Hepatocyte (in vitro differentiated cells): ENCODE measurements at places on chromosomes 7 and 10. TPM values are rescaled to one million over a fixed set of nuclear protein-coding genes. Genes with fewer than 3 reads are reported as not detected.
A peak's percentile ranks its signal among the peaks of the same experiment; 100 is the strongest.

DNA sequence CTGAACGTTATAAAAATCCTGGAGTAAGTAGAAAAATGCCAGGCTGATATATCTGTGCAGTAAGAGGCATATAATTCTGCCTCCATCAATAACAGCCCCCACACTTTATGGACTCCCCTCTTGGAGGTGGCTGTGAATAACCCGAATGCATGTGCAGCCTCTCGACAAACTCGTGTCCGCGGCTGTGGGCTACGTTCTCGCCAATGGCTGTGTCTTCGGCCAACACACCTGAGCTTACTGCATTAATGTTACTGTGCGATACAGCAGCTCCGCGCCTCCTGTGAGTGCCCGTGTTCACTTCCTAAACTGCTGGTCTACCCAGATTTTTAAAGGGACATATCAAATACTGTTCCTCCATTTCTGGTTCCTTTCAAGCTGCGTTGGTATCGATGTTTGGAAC, 209.4 kb downstream of the ADARB2 start:
- H3K4me1 ChIP-seq: no peaks in the 10 kb centered on the region
- no peak overlapping the region for H3K4me3 ChIP-seq
- no peak overlapping the region for H3K27ac ChIP-seq
- no peaks in the 10 kb centered on the region for H3K36me3 ChIP-seq
- DNase-seq: no peak
- H3K27me3 ChIP-seq: no peaks in the 10 kb centered on the region

DNA sequence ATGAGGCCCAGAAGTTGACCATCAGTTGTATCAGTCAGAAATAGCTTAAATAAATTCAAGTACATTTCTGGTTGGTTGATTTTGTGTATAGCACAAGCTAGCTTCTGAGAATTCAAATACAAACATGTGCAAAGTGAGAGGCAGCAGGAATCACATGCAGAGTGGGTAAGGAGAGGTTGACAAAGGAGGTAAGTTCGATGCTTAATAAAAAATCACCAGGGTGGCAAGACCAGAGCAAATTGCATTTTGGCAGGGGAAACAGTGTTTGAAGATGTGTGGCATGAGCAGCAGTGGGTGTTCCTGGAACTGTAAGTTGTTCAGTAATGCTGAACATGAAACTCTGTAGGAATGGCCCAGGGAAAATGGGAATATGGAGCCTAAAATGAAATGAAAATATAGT, 52.6 kb downstream of the GNAI1 start:
- no peak overlapping the region for H3K4me3 ChIP-seq
- DNase-seq: no peak
- H3K36me3 ChIP-seq: no peaks in the 10 kb centered on the region
- peaks cover 6% of the 10 kb centered on the region for H3K4me1 ChIP-seq
- no peak overlapping the region for H3K27ac ChIP-seq

GRCh38 chr10:17290226-17290625, 62.2 kb downstream of the VIM start:
- no peak for DNase-seq
- no peak overlapping the region for H3K27ac ChIP-seq
- no peaks in the 10 kb centered on the region for H3K4me1 ChIP-seq
- no peaks in the 10 kb centered on the region for H3K36me3 ChIP-seq
- no peak overlapping the region for H3K4me3 ChIP-seq

DNA sequence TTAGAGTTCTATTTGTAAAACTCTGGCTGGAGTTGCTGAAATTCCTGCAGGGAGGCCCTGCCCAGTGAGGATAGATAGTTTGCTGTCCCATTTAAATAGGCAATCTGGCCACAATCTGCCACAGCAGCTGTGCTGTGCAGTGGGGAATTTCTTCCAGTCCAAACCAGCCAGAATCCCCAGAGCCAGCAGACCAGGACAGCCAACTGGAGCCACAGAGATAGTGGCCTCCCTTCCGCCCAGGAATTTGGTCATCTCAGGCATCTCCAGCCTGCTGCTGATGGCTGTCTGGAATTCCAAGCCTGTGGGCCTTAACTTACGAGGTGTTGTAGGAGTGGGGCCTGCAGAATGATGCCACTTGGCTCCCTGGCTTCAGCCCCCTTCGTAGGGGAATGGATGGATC, 643.4 kb downstream of the DNAJB9 start:
- no peak overlapping the region for H3K4me3 ChIP-seq
- H3K36me3 ChIP-seq: no peaks in the 10 kb centered on the region
- no peak overlapping the region for H3K27ac ChIP-seq
- H3K27me3 ChIP-seq: no peaks in the 10 kb centered on the region

The CRPPA gene
- total RNA-seq: 3.4 and 4.4 TPM in 2 replicates

GRCh38 chr7:96430356-96430755, 108.5 kb upstream of the SLC25A13 start:
- no peaks in the 10 kb centered on the region for H3K4me1 ChIP-seq
- no peak overlapping the region for H3K4me3 ChIP-seq
- H3K27me3 ChIP-seq: peaks cover 5% of the 10 kb centered on the region
- no peak for DNase-seq
- no peaks in the 10 kb centered on the region for H3K36me3 ChIP-seq

The EMX2 gene
- total RNA-seq: 0.12 TPM in 1 of 2 replicates, not detected in the other

DNA sequence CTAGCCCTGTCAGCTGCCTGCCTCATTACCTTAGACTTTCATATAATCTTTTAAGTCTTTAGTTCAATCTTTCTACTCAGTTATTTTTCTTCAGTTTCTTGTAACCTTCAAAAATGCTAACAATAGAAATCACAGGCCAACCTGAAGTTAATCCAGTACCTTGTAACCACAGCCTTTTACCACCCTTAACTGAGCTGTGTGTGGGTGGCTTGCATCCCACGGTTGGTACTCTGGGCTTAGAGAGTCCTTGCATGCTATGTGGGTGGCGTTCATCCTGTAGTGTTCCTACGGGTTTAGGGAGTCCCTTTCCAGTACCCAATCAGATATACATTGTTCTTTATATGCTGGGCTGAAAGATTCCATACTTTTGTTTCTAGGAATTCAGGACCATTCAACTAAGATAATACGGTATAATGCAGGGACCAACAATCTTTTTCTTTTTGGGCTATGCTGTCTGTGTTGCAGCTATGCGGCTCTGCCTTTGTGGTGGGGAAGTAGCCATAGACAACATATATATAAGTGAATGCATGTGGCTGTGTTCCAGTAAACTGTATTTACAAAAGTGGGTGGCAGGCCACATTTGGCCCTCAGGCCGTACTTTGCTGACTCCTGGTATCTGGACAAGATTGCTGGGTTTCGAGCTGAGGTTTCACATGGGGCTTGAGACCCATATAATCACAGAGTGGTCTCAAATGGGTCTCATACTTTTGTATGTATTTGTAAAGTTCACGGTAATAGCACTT, 280.8 kb upstream of the LRGUK start:
- H3K27ac ChIP-seq: no peak overlapping the region
- no peak for DNase-seq
- H3K36me3 ChIP-seq: no peaks in the 10 kb centered on the region
- H3K4me3 ChIP-seq: no peak overlapping the region
- no peaks in the 10 kb centered on the region for H3K27me3 ChIP-seq
- no peaks in the 10 kb centered on the region for H3K4me1 ChIP-seq

The PRTFDC1 gene
- 14.7 and 14.8 TPM in 2 replicates for total RNA-seq

DNA sequence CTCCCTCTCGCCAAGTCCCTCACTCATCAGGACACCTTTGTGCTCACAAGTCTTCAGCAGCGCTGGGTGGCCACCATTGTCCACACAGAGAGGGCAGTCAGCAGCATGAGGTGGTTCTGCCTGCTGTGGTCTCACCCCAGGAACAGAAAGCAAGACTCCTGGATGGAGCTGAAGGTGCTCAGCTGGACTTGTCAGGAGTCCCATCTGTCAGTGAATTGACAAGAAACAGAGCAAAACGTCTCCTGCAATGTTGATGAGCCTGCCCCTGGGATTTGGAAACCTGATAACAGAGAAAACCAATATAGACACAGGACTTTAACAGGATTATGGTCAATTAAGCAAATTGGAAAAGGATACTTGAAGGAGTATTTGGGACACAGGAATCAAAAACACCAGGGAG, 122.2 kb upstream of the PRSS58 start:
- H3K4me1 ChIP-seq: no peaks in the 10 kb centered on the region
- no peaks in the 10 kb centered on the region for H3K27me3 ChIP-seq
- no peak overlapping the region for H3K4me3 ChIP-seq
- no peak for DNase-seq
- no peaks in the 10 kb centered on the region for H3K36me3 ChIP-seq
- no peak overlapping the region for H3K27ac ChIP-seq

- no peak overlapping the region for H3K27ac ChIP-seq
- no peaks in the 10 kb centered on the region for H3K36me3 ChIP-seq
- no peaks in the 10 kb centered on the region for H3K4me1 ChIP-seq
- no peak overlapping the region for H3K4me3 ChIP-seq
- no peaks in the 10 kb centered on the region for H3K27me3 ChIP-seq
- DNase-seq: no peak
Measured at GRCh38 chr10:93413252-93413689, 68.9 kb downstream of the MYOF start.

- H3K36me3 ChIP-seq: no peaks in the 10 kb centered on the region
- DNase-seq: no peak
- no peaks in the 10 kb centered on the region for H3K4me1 ChIP-seq
- H3K27me3 ChIP-seq: no peaks in the 10 kb centered on the region
Measured at GRCh38 chr10:12177642-12178041, 18.0 kb downstream of the NUDT5 start.

DNA sequence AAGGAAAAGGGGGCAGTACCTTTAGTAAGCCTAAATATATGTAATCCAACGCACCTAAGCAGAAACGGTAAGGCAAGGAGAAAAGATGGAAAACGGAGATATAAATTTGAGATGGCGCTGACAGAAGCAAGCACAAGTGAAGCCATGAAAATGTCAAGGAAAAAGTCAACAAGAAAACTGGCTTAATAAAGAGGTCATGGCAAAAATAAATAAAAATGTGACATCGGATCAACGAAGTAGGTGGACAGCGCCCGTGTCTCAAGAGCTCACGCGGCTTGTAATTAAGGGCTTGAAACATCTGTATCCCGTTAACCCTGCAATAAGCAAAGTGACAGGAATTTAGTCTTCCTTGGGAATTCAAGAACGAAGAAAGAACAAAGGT, 611 bp downstream of the NDUFA5 start:
- no peaks in the 10 kb centered on the region for H3K36me3 ChIP-seq
- H3K4me3 ChIP-seq: peak overlapping the region; percentile 60
- H3K4me1 ChIP-seq: peaks cover 10% of the 10 kb centered on the region
- no peaks in the 10 kb centered on the region for H3K27me3 ChIP-seq

DNA sequence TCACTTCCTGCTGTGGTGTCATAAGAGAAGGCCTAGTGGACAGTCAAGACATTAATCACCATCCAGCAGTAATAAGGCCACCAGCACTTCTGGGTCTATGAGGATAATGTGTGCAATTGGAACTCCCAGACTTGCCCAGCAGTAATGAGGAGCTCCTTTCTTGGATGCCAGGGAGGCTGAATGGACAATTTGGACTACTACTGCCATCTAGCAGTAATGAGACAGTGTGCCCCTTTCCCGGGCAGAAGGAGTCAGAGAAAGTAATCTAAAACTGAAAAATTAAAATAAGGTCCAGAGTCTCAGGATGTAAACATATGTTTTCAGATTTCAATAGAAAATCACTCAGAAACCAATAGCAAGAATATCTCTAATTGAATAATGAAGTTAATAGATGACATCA, 400.4 kb downstream of the CDC14C start:
- no peak overlapping the region for H3K27ac ChIP-seq
- H3K36me3 ChIP-seq: no peaks in the 10 kb centered on the region
- no peaks in the 10 kb centered on the region for H3K27me3 ChIP-seq
- H3K4me3 ChIP-seq: no peak overlapping the region
- DNase-seq: no peak
- no peaks in the 10 kb centered on the region for H3K4me1 ChIP-seq

DNA sequence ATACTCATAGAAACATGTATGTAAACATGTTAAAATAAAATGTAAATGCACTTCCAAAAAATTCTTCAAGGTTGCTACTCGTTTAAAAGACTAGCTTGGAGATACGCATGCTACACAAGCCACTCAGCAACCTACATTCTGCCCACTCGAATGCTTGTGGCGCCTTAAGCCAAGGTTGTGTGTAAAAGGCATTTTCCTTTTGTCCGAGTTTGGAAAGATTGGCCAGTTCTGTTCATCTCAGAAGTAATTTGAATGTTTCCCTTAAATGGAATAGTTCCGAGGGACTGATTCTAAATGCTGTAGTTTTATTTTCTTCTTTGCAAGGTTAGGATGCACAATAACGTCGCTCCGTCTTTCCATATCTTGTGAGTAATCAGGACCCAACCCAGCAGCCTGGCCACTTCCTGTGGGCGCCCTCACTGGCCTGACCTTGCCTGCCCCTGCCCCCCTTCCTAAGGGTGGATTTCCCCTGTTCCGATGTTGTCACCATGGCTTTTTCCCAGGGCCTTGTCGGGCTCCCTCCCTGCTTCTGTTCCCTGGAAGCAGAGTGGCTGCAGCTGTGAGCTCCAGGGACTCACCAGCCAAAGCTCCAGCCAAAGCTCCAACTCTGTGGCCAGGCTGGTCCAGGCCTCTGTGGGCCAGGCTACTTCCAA, 70.6 kb downstream of the PTPRE start:
- H3K4me1 ChIP-seq: no peaks in the 10 kb centered on the region
- no peak overlapping the region for H3K4me3 ChIP-seq
- no peaks in the 10 kb centered on the region for H3K36me3 ChIP-seq
- no peak overlapping the region for H3K27ac ChIP-seq
- DNase-seq: no peak

DNA sequence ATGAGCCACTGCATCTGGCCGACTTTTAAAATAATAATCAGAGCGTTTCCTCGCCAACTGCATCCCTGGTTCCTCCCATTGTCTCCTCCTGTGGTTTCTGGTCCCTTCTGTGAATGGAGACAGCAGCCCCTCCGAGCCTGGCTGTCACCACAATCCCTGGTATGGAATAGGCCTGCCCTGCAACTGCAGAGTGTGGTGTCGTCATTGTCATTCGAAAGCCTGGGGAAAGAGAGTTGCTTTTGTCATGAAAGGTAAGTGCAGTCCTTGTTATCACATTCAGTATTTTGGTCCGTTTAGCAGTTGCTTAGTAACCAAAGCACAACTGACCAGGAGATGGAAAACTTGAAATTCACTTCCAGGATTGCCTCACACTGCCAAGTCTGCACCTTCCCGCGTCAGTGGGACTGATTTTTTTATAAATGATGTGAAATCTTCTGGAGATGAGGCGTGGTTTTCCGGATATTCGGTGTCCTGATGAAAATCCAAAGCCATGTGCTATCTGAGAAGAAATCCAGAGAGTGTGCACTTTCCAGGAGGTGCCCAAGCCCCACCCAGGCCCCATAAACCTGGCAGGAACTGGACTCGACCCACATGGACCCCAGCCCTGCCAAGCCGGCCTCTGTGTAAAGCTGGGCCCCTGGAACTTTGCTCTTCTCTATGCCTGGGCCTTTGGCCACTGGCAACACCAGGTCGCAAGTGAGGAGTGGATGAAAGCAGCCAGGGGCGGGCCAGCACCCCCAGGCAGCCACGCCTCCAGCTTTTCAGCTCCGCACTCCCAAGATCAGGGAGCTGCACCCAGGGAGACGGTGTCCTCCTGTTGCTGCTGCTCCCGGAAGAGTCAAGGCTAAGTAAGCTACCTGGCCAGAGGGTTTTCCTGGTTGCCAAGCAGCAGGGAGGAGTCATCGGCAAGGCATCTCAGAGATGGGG, 133.7 kb upstream of the SH2B2 start:
- peak; percentile 83 for DNase-seq
- no peaks in the 10 kb centered on the region for H3K36me3 ChIP-seq
- H3K27ac ChIP-seq: peak overlapping the region; percentile 94
- H3K4me1 ChIP-seq: peaks cover 19% of the 10 kb centered on the region
- no peak overlapping the region for H3K4me3 ChIP-seq

The GPR15LG gene
- total RNA-seq: 0.52 and 2.6 TPM in 2 replicates
